ENCODE measurements at places on chromosomes 16 and 17.

DNA sequence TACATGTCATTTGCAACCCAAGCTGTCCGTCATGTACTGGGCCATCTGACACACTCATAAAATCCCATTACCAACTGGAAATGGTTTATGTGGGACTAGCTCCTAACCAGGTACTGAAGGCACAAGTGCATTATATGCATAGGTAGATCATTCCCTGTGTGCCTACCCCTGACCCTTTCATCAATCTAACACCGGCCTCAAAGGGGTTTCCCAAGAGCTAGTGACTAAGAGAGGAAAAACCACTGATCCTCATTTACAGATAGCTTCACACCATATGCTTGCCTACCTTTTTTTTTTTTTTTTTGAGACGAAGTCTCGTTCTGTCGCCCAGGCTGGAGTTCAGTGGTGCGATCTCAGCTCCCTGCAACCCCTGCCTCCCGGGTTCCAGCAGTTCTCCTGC, 449.8 kb downstream of the SLC39A11 start:
- no peak for DNase-seq

DNA sequence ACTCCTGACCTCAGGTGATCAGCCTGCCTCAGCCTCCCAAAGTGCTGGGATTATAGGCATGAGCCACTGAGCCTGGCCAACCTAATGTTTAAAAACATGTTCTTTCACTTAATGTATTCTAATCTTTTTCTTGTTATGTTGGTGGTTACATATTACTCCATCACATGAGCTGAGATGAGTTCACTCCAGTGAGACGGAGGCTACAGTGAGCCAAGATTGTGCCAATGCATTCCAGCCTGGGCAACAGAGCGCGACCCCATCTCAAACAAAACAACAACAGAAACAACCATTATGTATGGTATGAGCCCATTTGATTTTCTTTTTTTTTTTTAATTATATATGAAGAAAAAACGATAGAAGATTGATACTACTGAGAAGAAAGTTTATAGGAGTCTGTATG, 39.6 kb downstream of the SLC39A11 start:
- no peak for DNase-seq

DNA sequence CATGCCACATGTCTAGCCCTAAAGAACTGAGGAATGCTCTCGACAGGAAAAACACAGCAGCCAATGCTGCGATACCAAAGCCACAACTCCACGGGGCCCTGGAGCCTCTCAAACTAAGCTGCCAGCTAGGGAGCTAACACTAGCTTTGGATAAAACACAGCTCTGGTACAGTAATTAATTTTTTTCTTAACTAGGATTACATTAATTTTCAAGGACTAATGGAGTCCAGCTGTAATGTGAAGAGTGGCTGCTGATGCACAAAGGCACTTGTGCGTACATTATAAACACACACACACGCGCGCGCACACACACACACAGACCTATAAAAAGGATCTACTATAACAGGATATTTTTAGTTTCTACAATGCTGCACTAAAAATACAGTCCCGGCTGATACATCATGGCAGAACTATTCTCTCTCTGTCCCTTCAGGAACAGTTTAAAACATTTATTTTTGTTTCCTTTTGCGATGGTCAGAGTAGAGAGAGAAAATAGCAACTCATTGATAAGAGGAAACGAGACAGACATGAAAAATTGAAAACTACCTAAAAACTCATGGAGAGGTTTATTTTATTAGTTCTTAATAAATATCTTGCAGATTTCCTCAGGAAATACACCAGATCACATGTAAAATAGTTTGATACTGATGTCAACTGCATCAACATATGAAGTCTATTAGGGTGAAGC, 88.5 kb downstream of the SMG6 start:
- DNase-seq, result no peak

GRCh38 chr16:7650431-7650830, 317.8 kb downstream of the RBFOX1 start:
- no peak for DNase-seq

- no peak for DNase-seq
These were observed 1014.7 kb upstream of the RBFOX1 start for GRCh38 chr16:6317934-6318333.

GRCh38 chr16:52209227-52209626, 337.7 kb downstream of the TOX3 start:
- DNase-seq, result no peak

DNA sequence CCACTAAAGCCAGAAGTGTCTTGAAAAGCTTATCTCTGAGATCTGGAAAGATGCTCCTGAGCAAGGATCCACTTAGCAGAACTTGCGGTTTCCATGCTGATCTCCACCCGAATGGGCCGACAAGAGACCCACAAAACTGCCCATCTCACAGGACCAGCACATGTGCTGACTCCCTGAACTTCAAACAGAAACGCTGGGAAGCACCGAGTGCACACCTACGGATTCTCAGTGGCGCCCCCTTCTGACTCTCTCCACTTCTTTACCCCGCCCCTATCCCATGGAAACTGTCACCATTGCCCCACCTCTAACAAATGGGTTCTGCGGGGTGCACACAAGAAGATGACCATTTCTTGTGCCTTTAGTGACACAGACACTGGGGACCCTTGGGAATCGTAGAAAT, 21.4 kb downstream of the CDRT4 start:
- DNase-seq, result no peak

DNA sequence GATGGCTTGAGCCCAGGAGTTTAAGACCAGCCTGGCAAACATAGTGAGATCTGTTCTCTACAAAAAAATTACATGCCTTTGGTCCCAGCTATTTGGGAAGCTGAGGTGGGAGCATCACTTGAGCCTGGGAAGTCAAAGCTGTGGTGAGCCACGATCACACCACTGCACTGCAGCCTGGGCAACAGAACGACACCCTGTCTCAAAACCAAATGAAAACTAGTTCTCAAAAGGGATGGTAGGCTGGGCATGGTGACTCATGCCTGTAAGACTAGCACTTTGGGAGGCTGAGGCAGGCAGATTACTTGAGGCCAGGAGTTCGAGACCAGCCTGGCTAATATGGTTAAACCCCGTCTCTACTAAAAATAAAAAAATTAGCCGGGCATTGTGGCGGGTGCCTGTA, 31.1 kb downstream of the PPM1D start:
- no peak for DNase-seq

DNA sequence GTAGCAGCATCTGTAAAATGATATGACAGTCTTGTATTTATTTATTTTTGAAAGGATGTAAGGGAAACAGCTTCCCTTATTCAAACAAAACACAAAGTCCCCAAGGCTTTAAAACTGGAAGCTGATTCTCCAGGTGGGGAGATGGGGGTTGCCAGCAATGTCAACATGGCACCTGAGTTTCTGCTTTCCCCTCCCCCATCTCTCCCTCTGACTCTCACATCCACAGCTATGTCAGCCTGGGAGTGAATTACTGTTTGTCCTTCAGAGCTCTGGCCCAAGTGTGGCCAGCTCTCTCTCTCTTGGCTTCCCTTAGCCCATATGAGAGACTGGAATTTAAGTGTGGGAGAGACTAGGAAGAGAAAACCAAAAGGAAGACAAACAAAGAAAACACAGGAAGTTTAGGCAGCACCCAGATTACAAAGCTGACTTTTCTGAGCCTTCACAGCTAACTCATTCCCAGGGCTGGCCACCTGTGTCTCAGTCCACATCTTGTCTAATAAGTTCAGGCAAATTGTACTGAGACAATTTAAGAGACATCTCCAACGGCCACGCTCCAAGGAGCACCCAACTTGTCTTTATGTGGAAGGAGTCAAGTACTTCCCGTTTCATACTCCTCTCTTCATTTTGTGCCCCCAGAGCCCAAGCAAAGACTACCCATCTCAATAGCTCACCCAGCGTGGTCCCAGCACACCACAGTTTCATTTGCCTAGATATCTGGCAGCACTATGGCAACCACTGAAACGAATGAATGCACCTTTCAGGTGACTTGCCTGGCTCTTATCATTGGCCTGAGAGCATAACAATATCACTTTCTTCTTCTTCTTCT, 69.2 kb downstream of the SOX9 start:
- DNase-seq, result no peak

DNA sequence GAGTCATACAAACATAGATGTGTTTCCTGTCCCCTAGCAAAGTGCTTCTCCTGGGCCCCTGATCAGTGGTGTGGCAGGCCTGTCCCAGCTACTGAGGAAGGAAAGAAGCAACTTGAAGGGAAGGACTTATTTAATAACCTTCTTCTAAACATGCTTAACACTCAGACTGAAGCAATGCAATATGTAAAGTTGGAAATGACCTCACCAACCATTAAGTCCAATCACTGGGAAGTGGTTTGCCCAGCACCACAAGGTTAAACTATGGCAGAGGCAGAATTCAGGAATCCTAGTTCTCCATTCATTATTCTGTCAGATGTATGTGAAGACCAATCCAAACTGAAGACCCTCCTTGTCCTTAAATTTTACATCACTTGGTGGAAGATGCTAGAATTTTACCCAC, 39.1 kb downstream of the CENPV start:
- DNase-seq, result no peak

- no peak for DNase-seq
These were observed 7.2 kb upstream of the SLC38A10 start for GRCh38 chr17:81302324-81302723.

- DNase-seq, result no peak
These were observed 122.3 kb downstream of the GOSR1 start for GRCh38 chr17:30599428-30600059.

DNA sequence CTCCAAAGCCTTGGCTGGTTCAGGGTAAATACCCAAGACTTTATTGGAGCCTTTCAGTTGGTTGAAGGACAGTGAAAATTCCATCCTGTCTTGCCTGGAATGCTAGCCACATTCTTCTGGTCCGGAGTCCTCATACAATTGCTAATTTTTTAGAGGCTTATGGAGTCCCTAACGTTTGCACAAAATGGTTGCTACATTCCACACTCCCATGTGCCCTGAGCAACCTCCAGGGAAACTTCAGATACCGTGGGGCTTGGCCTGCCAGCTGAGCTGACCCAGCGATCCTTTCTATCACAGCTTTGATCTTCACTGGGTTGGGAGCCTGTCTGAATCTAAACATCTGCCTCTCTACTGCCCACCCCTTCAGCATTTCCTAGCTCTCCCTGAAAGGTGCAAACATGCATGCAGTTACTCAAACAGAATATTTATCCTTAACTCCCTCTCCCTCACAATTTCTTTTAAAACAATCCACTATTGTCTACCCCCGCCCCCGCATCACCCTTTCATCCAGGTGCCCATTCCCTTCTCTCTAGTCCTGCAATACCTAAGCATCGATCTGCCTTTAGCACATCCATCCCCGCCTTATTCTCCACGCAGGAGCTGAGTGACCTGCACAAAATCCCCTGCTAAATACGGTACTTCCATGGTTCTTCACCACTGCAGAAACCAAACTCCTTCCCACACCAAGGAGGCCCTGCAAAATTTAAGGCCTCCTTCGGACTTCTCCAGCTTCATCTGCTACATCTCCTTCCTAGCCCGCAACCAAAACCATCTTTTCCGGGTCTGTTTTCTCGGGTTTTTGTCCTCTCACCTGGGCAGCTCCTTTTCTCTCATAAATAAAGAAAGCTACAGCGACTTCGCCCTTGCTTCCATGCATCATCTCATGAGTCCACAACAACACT, 810 bp upstream of the GAN start:
- no peak for DNase-seq

- DNase-seq, result no peak
These were observed 8.0 kb downstream of the SGSH start for GRCh38 chr17:80212109-80212508.

- no peak for DNase-seq
These were observed 65.6 kb downstream of the WIPI1 start for GRCh38 chr17:68391561-68392268.

- DNase-seq, result no peak
These were observed 12.2 kb upstream of the ITGAE start for GRCh38 chr17:3813171-3813570.

- DNase-seq, result no peak
These were observed 52.8 kb downstream of the MARCHF10 start for GRCh38 chr17:62755141-62755851.

GRCh38 chr17:49932138-49932723, 36.8 kb upstream of the DLX4 start:
- no peak for DNase-seq

GRCh38 chr16:68331879-68332410, 21.1 kb downstream of the PRMT7 start:
- DNase-seq, result no peak

- peak; percentile 14 for DNase-seq
These were observed 25.0 kb upstream of the GNG13 start for GRCh38 chr16:825341-826061.

DNA sequence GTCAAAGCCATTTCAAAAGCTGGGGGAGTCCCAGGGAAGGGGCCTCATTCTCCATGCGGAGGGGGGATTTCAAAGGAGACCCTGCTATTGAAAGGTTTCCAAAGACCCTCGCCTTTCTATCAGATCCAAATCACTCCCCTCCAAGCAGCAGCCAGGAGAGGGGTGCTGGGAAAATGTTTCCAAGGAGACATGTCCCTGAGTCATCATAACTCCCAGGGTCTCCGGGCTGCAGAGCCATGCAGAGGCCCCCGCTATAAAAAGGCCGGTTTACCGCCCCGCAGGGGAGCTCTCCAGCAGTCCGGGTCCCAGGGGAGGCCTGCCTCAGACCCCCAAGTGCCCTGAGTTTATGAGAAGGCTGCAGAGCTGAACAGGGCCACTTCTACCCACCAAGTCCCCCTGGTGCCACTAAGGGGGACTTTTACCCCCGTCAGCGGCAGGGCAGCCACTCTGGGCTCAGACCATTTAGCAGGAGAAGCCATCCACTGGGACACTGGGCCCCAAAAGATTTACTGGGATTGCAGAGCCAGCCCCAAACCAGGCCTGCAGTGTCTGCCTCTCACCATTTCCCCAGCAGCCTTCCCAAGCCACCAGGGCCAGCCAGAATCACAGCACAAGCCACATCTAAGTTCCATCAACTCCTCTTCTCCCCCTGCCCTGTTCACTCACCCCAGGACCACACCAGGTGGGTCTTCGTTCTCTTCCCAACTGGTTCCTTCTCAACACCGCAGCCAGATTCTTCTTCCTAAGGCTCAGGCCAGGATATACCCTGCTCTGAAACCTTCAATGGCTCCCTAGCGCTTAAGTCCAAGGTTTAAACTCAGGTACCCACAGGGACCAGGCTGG, 234.4 kb downstream of the ZNF423 start:
- DNase-seq, result no peak

DNA sequence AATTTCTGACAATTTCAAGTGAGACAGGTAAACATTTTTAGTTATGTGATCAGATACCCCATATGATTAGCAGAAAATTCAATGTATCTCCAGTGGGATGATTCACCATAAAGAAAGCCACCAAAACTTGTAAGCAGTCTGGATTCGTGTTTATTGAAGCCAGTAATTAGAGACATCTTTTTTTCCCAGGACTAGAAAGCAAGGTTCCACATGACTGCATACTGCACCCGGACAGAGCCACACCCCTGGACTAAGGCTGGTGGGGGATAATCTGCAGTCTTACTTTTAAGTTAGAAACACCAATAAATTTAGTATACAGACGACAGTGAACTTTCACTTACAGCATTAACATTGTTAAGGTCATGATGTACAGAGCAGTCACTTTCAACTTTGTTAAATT, 24.2 kb upstream of the CMTM4 start:
- no peak for DNase-seq

GRCh38 chr16:69438465-69438864, 14.0 kb downstream of the CYB5B start:
- no peak for DNase-seq

All from amniotic stem cell (primary cell).